Colonic mucosa (tissue), 4 donors: ENCODE measurements at places on chromosomes 7 and 10.

DNA sequence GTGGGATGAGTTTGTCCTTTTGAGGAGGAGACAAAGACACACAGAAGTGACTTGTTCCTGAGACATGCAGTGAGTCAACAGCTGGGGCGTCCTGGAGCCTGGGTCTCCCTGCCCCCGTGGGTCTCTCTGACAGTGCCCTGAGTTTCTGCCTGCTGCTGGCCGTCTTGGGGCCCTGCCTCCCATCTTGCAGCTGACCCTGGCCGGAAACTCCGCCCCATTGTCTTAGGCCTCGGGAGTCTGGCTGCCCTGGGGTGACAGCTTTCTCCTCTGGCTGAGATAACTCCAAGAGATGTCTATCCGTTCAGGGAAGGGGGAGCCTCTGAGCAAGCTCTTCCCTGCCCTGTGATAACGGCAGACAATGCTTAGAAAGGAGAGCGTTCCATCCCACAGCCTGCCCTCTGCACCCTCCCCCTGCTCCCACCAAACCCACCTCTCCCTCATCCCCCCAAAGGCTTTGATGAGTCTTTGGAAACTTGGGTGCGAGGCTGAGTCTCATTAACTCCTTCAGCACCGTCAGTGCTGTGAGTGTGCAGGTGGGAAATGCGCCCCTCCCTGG lies 69.5 kb upstream of the PODXL start:
- no peak for DNase-seq

DNA sequence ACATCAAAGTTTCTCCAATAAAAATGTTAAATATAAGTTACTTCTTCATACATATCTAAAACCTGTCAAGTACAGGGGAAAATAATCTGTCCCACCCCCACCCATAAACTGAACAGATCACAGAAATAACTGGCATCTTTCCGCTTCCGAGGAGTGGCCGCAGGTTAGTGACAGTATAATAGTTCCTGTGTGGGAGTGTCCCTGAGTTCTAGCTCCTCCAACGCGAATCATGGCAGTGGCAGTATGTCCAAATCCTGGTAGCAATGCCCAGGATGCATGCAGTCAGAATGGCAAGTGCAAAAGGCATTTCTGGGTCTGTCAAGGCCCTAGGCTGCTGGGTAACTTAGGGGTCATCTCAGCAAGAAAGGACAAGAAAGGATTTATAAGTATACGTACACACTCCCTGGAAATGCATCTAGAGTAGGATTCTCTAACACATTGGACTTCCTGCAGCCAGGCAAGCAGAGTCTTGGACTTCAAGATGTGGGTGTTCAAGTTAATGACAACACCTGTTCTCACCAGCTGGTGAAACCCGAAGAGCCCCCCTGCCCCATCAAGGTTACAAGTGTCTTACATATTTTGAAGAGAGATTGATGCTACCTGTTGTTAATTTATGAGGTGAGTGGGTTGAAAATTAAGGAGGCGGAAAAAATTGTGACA lies 94.4 kb upstream of the COL1A2 start:
- DNase-seq, result no peak

DNA sequence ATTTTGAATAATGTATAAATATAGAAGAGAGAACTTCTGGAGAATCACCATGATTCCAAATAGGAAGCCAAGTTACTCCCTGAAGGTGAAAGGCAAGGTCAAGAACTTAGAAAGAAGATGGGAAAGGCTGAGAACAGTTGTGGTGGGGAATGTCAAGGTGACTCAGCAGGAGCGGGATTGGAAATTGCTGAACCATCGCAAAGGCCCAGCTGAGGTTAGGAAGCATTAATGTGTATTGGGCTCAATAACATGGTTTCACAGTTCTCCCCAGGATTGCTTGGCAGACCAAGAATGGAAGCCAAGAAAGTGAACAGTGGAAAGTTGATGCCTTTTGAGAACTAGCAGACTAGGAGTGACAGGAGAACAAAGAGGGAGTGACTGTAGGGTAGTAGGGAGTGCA lies 133.3 kb downstream of the VTI1A start:
- no peak for DNase-seq

DNA sequence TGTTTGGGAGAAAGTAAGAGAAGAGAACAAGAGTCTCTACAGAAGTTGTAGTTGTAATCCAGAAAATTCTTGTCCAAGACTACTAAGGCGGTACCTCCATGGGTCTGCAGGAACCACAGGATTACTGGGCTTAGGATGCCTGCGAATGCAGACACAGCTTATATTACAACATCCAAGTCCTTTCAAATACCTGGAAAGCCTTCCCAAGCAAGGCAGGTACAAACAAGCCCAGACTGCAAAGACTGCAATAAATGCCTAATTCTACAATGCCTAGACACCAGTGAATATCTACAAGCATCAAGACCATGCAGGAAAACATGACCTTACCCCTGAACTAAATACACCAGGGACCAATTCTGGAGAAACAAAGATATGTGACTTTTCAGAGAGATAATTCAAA lies 178.2 kb downstream of the ARL4A start:
- no peak for DNase-seq
